ENCODE measurements at places on chromosomes 2 and 18.

DNA sequence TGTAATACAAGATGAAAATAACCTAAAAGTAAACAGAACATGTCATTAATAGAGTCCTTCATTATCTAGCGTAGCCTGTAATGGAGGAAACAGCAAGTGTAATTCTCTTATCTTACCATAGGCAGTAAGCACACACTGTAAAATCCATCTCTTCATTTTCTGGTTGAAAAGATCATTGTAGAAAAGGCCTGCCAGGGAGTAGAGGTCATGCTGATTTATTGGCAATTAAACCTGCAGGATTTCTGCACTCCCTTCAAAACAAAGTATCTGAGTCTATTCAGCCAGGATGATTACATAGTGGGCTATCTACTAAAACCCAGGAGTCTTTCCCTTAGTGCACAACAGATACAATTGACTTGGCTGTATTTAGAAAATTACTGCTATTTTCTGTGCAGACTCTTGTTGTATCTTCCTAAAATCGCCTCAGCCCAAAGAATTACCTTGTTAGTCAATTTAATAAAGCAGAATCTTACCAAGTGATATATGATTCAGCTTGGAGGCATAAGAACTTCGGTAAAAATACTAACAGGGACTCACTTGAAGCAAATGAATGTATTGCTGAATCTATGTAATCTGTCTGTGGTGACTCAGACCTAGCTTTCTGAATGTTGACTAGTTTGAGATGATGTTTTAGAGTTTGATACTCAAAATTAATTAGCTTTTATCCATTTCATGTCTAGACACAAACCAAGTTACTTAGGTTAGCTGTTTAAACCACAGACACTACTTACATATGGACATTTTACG, 250.4 kb upstream of the STON1 start:
- DNase-seq = no peak

DNA sequence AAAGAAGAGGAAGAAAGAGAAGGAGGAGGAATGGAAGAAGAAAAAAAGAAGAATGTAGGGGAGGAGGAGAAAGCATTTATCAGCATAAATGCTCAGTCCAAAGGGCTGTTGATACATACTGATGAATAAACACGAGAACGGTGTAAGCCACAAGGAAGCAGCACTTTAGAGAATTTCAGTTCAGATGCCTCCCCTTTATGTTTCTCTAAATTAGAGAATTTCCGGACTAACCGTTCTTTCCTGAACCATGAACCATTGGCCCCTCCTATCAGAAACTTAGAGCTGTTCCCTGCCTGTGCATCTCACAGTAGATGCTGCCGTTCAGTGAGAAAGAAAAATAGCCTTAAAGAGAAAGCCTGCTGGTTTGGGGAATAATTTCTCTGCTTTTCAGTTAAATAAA, 49.2 kb upstream of the TUBA3D start:
- DNase-seq = no peak

DNA sequence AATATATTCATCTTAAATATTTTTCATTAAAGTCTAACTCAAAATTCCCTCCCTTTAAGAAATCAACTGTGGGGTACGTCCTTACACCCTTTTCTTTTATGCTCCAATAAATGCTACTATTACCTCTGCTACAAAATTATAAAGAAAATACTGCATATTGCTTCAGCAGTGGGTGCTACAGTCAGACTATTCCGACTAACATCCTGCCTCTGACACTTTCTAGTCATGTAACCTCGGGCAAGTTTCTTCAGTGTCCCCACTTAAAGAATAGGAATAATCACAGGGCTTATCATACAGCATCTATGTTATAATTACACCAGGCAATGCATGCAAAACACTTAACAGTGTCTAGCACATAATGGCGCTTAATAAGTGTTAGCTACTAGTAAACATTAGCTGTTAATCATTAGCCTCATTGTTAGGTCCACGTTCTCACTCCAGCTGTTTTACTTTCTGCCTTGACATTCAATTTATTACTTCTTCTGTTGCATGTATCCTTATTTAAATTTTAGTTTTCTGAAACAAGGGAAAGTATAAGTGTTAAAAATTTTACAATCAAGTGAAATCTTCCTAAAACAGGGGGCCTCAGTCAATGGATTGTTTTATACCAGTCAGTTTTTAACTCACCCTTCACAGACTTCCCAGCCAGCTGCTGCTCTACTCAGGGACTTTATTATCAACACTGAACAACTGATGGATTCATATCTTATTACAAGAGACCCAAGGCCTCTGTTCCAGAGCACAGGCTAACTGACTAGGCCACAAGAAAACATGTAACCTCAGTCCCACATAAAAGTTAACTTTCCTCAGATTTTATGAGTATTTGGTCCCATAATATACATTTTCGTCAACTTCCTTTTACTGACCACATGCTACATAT, 54.0 kb downstream of the CLASP1 start:
- no peak for DNase-seq

GRCh38 chr2:176134035-176134434, 4.5 kb downstream of the HOXD8 start:
- DNase-seq = no peak

- DNase-seq = no peak
Observed at GRCh38 chr2:85215448-85216401, 82.5 kb downstream of the TCF7L1 start.

All from stimulated activated CD4-positive, alpha-beta T cell treated with anti-CD3 and anti-CD28 coated beads, Interleukin-15, amount 100 ng/mL, for 48 hours (primary cell).